ENCODE measurements at places on chromosomes 11 and 22. TPM values are rescaled to one million over a fixed set of nuclear protein-coding genes. Genes with fewer than 3 reads are reported as not detected.

Gene RAG2
- not detected for total RNA-seq

Gene KCNQ1OT1
- total RNA-seq: 1.0 TPM

Gene KCNK7
- 0.74 TPM for total RNA-seq

Gene ACRV1
- 10.8 TPM for total RNA-seq

Gene DCHS1
- 11.2 TPM for total RNA-seq

All from prostate gland (tissue), 2 donors.